ENCODE measurements at places on chromosomes 1 and 21. TPM values are rescaled to one million over a fixed set of nuclear protein-coding genes. Genes with fewer than 3 reads are reported as not detected.

GRCh38 chr1:75542818-75543570 lies 67.9 kb downstream of the SLC44A5 start:
- no peak for DNase-seq

GRCh38 chr1:166974647-166975345 lies 544 bp downstream of the ILDR2 start:
- no peak for DNase-seq

GRCh38 chr1:54985556-54985955 lies 5.1 kb downstream of the TMEM61 start:
- no peak for DNase-seq

DNA sequence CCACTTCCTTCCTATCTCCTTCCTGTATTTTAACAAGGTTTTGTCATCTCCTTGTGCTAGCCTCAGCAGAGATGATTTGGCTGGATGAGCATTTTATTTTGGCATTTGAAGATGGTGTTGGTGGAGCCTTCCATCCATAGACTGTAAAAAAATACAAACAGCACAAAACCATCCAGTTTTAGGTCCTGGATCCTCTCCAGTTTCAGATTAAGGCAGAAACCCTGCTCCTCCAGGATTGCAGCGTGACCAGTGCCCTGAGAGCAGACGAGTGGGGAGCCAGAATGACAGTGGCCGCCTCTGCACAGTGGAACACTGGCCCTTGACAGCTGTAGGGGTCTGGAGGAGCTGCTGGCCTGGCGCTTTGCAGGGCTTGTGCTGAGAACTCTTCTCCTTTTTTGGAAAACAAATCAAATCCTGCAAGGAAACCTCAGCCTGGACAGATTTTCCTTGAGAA lies 72.2 kb upstream of the GADD45A start:
- DNase-seq, result no peak

- DNase-seq, result no peak
These were observed 131.0 kb downstream of the ROR1 start for GRCh38 chr1:63904826-63905225.

GRCh38 chr1:235047331-235047871 lies 81.2 kb downstream of the TOMM20 start:
- no peak for DNase-seq

- no peak for DNase-seq
These were observed 133.8 kb upstream of the CACNA1E start for GRCh38 chr1:181349512-181349911.

- DNase-seq, result no peak
These were observed 21.8 kb downstream of the DIP2A start for GRCh38 chr21:46480466-46480865.

DNA sequence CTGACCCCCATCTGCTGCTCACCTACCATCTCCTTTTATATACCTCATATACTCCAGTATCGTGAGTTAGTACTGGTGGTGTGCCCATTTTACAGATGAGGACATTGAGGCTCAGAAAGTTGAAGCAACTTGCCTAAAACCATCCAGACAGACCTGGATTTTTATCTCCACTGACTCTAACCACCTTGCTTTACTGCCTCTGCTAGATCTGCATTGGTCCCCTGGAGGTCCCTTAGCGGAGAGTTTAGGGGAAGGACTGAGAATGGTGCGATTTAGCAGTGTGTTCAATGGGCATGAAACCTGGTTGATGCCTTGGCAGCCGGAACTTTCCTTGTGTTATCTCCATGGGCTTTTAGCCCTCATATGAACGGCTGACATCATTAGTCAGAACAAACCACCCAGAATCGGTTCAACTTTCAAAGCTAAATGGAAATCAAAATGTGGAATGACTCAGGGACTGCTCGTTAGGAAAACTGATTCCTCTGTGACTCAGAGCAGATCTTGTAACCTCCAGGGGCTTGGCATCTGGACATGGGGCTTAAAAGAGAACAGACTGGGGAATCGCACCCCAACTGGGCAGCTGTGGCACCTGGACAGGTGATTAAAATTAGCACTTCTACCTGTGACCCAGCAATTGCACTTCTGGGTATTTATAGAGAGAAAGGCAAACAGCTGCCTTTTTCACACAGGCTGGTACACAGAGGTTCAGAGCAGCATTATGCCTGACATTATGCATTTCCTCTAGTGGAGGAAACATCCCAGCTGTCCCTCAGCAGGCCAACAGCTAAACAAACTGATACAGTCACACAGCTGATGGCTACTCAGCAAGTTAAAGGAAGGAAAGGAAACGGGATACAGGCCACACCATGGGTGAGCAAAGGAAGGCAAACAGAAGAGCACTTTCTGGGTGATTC lies 25.3 kb downstream of the TMEM51 start:
- DNase-seq, result no peak

DNA sequence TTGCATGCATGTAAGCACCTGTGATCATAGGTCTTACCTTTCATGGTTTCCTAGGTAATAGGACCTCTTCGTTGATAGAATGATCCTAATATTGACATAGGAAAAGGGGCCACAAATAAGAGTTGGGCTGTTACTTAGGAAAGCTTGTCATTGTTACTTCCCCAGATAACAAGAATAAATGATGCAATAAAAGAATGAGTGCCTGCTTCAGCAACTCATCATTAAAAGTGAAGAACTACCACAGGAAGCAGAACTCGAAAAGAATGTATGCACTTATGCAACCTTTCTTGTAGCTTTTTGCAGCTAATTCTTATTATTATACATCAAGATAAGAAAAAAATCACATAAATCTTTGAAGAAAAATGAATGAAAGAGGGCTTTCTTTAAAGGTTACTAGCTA lies 548.6 kb downstream of the LTN1 start:
- no peak for DNase-seq

- DNase-seq, result no peak
These were observed 78.4 kb upstream of the ERRFI1 start for GRCh38 chr1:8104278-8105236.

- no peak for DNase-seq
These were observed 31.0 kb upstream of the IFI16 start for GRCh38 chr1:158978730-158979129.

DNA sequence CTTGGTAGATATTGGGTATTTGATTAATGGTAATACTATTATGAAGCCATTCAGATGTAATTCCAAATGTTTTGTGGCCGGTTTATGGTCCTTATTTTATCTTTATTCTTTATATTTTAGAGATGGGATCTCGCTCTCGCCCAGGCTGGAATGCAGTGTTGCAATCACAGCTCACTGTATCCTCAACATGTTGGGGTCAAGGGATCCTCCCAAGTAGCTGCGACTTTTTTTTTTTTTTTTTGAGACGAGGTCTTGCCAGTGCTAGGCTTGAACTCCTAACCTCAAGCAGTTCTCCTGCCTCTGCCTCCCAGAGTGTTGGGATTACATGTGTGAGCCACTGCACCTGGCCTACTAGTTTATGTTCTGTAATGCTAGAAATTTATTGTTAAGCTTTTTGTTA lies 4.7 kb downstream of the DDI2 start:
- DNase-seq, result no peak

DNA sequence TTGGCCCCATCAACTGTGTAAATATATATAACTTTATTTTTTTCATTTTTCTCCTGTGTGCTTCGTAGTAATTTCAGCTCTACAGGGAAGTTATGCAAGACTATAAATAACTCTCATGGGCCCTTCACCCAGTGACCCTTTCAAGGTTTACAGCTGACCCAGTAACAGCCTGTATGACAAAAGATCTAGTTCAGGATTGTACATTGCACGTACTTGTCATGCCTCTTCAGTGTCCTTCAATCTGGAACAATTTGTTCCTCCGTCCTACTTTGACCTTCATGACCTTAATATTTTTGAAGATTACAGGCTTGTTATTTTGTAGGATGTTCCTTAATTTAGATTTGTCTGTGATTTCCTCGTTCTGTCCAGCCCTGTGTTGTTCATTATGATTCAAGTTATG lies 40.5 kb downstream of the BRINP2 start:
- DNase-seq, result no peak

DNA sequence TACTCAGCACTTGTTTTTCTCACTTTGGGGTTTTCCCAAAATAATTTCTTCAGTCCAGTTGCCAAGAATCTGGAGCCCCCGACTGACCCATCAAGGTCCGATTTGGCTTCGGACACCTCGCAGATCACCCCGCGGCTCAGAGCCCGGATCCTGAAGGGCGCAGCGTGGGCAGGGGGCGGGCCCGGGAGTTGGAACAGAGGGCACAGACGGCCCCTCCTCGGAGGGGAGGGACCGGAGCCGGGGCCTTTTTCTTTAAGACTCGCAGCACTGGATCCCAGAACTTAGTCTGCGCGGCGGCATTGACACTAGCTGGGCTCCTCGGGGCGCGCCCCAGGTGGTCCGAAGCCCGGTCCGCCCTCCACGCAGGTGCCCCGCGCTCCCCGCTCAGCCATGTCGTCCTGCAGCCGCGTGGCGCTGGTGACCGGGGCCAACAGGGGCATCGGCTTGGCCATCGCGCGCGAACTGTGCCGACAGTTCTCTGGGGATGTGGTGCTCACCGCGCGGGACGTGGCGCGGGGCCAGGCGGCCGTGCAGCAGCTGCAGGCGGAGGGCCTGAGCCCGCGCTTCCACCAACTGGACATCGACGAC lies at the start of gene CBR3:
Gene CBR3 (plus strand): TSS at position 277 of the 588 bp plus-strand sequence. CDS start 114 bp downstream, at position 391.
- no peak for DNase-seq

DNA sequence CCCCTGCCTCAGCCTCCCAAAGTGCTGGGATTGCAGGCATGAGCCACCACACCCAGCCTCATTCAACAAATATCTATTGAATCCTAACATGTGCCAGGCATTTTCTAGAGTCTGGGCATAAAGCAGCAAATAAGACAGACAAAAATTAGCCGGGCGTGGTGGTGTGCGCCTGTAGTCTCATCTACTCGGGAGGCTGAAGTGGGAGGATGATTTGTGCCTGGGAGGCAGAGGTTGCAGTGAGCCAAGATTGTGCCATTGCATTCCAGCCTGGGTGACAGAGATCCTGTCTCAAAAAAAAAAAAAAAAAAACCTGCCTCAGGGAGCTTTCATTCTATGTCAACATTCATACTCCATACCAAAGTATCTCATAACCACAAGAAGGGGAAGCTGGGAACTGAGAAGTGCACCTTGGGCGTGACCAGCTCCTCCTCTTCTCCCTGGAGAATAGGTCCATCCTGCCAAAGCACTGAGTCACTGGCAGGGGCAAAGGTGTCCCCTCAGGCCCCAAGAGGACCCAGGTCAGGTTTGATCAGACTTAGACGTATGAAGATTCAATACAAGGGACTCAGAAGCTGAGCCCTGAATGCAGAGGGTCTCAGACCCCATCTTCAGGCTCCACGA lies 36.8 kb upstream of the PPP1R15B start:
- DNase-seq, result no peak

- no peak for DNase-seq
These were observed 20.1 kb downstream of the GALNT2 start for GRCh38 chr1:230087028-230087716.

GRCh38 chr1:241637604-241638003 lies 2.6 kb downstream of the CHML start:
- no peak for DNase-seq

The SLC25A33 gene
- 4.6 TPM for polyA plus RNA-seq

The ZFP69B gene
- polyA plus RNA-seq, result 5.7 TPM

The IQGAP3 gene
- polyA plus RNA-seq, result 14.3 TPM

The LAMC2 gene
- 6.7 TPM for polyA plus RNA-seq

The HAO2 gene
- polyA plus RNA-seq, result 100 TPM

The SLC35F3 gene
- polyA plus RNA-seq, result 0.63 TPM

The LHX4 gene
- 1.3 TPM for polyA plus RNA-seq

The CDC14A gene
- 28.2 TPM for polyA plus RNA-seq

All from left renal pelvis (tissue), 4 donors.